ENCODE measurements at places on chromosomes 1 and 21.

- DNase-seq, result peak; percentile 17
These were observed 92.3 kb upstream of the ESRRG start for GRCh38 chr1:216815260-216816131.

DNA sequence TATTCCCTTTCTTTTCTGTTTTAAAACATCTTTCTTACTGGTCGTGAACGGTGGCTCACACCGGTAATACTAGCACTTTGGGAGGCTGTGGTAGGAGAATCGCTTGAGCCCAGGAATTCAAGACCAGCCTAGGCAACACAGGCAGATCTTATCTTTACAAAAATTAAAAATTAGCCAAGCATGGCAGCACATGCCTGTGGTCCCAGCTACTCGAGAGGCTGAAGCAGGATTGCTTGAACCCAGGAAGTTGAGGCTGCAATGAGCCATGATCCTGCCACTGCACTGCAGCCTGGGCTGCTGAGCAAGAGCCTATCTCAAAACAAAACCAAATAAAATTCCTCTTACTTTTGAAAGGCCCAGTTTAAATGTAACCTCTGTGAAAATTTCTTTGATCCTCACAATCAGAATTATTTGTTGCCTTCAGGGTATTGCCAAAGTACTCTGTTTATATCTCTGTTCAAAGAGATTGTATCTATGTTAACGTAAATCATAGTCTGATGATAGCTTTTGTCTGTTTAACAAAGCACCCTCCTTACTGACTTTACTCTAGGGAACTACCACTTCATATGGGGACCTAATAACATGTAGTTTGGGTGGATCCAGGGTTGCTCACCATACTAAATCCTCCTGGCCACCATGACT is 71.6 kb downstream of the RERE start:
- no peak for DNase-seq

GRCh38 chr21:17613242-17613676 is 558 bp upstream of the BTG3 start:
- peak; percentile 55 for DNase-seq

DNA sequence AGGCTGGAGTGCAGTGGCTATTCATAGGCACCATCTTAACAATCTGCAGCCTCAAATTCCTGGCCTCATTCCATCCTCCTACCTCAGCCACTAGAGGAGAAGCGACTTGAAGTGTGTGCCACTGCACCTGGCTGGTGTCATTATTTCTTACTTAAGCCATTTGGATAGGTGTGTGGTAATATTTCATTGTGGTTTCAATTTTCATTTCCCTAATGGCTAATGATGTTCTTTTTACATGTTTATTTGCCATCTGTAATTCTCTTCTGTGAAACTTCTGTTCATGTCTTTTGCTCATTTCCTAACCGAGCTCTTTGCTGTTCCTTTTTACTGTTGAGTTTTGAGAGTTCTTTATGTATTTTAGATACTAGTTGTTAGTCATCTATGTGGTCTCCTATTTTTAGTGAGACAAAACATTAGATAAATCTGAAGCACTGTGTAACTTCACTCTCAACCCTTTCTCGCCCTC is 66.8 kb downstream of the SLC27A3 start:
- no peak for DNase-seq

GRCh38 chr21:46179708-46180078 is 4.6 kb downstream of the SPATC1L start:
- no peak for DNase-seq

- peak; percentile 7 for DNase-seq
These were observed 98.2 kb upstream of the ARTN start for GRCh38 chr1:43835082-43836021.

GRCh38 chr1:149906570-149907075 is 7.3 kb downstream of the BOLA1 start:
- no peak for DNase-seq

- DNase-seq, result no peak
These were observed 2.2 kb downstream of the CHRM3 start for GRCh38 chr1:239388578-239388977.

DNA sequence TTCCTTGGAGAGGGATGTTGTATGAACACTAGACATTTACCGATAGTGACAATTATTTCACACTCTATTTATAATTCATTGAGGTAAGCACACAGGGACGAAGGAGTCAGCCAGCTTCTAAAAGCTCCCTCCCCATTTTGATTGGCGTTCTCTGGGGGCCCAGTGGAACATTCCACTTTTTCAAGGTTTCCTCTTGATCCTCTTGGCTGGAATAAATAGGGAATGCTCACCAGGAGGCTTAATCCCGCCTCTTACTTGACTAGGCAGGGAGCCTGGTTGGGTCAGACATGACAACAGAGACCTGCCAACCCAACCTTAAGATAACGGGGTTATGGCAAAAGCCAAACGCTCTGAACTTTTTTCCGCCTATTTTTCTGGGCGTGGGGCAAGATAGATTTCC is 974 bp downstream of the ACTN2 start:
- DNase-seq, result no peak

DNA sequence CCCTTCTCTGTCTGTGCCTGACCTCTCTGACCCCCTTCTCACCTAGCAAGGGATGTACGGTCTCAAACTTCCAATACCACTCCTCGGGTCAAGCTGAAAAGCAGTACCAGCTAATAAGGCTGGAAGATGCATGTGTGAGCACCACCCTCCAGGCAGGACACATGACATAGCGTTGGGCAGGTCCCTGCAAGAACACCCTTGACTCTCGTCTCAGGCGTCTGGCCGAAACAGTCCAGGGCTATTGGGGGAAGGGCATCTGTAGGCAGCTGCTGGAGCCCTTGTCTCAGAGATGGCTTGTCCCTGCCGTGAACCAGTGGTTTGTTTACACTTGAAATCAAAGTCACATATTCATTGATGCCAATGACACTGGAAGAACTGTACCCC is 56.5 kb downstream of the CD46 start:
- DNase-seq, result no peak

- peak; percentile 46 for DNase-seq
These were observed 68.5 kb downstream of the DYRK1A start for GRCh38 chr21:37435120-37435519.

- DNase-seq, result no peak
These were observed 62.6 kb downstream of the SPAG17 start for GRCh38 chr1:118122234-118123004.

DNA sequence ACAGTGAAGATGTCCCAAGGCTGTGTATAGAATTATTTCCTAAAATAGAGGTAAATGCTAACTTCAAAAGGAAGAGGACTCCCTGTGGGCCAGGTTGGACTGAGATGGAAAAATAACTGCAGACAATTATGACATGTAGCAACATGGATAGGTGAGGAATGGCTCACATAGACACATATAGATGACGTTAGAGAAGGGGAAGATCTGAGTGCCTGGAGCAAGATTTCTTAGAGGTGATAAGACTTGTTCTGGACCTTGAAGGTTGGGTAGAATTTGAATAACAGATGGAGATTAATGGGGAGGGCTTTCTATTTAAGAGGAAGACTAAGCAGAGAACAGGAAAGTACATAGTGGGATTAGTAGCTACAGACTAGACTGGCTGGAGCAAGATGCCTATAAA is 76.9 kb downstream of the C1orf21 start:
- no peak for DNase-seq

GRCh38 chr1:32538887-32539583 is at the start of gene ZBTB8A:
ZBTB8A (plus strand) TSS chr1:32539427; CDS start chr1:32592932, 53,505 bp downstream.
- peak; percentile 55 for DNase-seq

DNA sequence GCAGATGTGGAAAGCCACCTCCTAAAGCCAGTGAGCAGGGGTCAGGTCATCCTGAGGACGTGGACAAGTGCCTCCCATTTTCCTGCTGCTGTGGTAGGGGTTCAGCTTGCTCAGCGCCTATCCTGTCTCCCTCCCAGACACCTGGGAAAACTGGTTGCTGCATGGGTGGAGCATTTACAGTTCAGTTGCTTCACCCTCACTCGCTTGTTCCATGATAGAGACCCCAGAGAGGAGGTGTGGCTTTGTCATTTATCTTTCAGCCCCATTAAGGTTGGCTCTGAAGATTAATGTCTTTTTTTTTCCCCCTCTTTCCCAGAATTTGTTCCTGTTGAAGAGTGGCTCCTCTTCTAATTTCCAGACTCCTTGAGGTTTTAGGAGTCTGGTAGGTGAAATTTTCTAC is 9.2 kb downstream of the VANGL1 start:
- no peak for DNase-seq

- no peak for DNase-seq
These were observed 1.0 kb downstream of the KCNK1 start for GRCh38 chr1:233614743-233615521.

- DNase-seq, result peak; percentile 95
These were observed 22.6 kb downstream of the BTG2 start for GRCh38 chr1:203327684-203328457.

DNA sequence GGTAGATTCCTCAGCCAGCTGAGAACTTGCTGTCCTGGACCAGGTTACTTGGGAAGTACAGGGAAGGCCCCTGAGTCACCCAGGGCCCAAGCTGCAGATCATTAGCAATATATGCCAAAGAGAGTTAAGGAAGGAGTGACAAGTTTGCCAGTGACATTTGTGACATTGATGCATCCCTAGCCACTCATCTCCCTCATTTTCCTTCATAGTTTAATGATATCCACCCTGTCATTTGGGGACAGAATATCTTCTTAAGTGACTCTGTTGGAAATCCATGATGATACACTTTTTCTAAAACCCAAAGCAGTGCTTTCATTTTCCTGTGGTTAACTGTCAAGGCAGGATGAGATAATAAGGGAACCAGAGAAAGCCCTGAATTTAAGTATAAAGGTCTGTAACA is 3.2 kb downstream of the TNN start:
- no peak for DNase-seq

Data from NCI-H1417 (cell line).